HFFc6 (cell line): ENCODE measurements at places on chromosomes 6 and 20.

GRCh38 chr6:167981916-167982462 lies 15.5 kb upstream of the KIF25 start:
- DNase-seq: no peak

DNA sequence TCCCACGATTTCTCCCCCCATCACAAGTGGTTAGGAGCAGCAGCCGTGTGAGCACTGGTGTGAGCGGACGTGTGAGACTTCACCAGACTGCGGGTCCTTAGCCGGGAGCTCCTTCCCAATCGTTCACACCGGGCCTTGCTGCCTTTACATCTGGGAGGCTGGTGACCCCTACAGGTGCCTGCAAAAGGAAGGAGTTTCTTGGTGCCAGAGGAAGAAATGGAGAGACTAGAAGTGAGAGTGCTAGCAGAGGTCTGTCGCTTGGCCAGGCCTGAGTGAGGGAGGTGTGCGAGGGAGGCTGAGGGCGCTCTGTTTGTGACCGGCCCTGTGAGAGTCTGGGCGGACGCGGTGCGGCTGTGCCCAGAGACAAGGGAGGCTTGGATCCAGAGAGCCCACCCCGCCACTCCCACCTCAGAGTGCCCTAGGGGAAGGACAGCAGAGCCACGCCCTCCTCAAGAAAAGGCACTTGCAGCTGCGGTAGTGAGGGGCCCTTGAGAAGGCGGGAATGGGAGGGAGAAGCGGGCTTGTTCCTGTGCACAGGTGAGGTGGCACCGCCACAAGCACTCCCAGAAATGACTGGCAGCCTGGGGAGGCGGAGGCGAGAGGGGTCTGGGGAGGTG lies 10.0 kb upstream of the ARMC2 start:
- DNase-seq: no peak

GRCh38 chr6:33249732-33250630 lies 21.7 kb downstream of the VPS52 start:
- peak; percentile 96 for DNase-seq

GRCh38 chr6:127249621-127250020 lies 17.0 kb upstream of the RNF146 start:
- no peak for DNase-seq

GRCh38 chr6:141048451-141048850 lies 1084.3 kb upstream of the GJE1 start:
- DNase-seq: no peak
